ENCODE measurements at places on chromosomes 12 and 14.

GRCh38 chr14:95413289-95414215 lies 93.8 kb upstream of the CLMN start:
- no peak for DNase-seq

- DNase-seq: no peak
Measured at GRCh38 chr14:22407033-22407432, 182.0 kb downstream of the DAD1 start.

DNA sequence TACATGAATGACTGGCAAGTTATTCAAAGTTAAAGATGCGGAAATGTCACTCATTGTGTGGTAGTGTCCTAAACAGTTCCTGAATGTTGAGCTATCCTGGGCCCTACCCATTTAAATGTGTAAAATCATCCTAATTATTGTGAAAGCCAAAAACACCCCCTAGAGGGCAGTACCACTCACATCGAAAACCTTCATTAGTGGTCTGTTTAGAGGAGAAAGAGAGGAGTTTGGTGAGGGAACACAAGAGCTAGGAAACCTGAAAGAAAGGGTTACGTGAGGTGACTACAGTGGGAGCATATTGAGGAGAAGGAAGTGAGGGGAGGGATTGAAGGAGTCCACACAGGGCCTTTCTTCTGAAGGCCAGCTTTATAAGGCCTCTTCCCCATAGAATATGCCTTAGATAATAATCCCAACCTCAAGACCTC lies 2.5 kb upstream of the TEP1 start:
- peak; percentile 43 for DNase-seq

- no peak for DNase-seq
Measured at GRCh38 chr12:57090924-57091637, 2.2 kb downstream of the NAB2 start.

DNA sequence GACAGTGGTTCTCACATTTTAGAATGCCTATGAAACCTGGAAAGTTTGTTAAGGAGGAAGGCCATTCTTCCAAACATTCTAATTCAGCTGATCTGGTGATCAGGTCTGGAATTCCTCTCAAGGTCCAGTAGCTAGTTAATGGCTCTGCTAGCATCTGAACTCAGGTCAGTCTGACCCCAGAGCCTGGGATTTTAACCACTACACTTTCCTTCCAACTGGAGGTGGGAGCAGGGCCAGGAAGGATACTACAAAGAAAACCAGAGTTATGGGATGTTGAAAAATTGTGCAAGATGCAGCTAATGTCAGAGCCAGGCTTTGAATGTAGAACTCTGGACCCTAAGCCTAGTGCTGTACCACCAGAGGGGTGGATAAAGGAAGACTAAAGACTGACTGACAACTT lies 73.6 kb upstream of the NID2 start:
- no peak for DNase-seq

GRCh38 chr12:6946033-6946919 lies 2.5 kb downstream of the C12orf57 start:
- peak; percentile 96 for DNase-seq

GRCh38 chr12:66236969-66237368 lies 48.0 kb downstream of the IRAK3 start:
- DNase-seq: no peak

DNA sequence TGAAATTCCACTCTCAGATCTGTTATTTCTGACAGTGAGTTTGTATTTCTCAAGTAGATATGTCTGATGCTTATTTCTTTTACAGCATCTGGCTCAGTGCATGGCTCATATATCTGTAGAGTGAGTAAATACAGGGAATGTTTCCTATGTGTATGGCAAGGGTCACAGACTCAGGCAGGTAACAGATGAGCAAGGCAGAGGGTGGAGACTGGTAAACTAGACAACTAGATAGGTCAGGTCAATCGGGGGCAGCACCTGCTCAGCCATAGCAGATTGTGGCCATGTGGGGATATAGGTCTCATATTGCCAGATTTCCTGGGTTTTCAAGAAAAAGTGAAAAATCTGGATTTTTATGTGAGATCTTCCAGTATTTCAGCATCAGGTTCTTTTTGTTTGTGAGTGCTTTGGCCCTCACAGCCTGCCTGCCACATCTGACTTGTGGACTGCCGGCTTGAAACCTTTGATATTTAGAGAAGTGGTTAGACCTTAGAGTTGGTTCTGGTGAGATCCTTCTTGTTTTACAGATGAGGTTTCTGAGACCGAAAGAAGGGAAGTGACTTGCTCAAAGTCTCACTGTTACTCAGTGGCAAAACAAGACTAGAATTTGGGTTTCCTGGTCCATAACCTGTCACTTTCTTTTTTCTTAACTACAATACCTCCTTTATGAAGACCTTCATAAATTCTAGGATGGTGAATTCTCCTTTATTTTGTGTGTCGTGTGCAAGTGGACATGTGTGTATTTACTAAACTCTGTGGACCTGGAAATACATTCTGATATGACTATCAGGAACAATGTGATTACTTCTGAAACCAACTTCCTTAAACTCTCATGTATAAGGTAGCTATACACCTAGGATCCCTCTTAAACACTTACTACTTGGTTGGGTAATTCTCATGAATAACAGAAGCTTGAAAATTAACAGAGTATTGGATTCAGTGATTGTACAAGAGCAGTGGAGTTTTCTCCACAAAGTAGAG lies 34.4 kb downstream of the PROX2 start:
- no peak for DNase-seq

GRCh38 chr12:47551426-47551851 lies 154.4 kb downstream of the RPAP3 start:
- no peak for DNase-seq

DNA sequence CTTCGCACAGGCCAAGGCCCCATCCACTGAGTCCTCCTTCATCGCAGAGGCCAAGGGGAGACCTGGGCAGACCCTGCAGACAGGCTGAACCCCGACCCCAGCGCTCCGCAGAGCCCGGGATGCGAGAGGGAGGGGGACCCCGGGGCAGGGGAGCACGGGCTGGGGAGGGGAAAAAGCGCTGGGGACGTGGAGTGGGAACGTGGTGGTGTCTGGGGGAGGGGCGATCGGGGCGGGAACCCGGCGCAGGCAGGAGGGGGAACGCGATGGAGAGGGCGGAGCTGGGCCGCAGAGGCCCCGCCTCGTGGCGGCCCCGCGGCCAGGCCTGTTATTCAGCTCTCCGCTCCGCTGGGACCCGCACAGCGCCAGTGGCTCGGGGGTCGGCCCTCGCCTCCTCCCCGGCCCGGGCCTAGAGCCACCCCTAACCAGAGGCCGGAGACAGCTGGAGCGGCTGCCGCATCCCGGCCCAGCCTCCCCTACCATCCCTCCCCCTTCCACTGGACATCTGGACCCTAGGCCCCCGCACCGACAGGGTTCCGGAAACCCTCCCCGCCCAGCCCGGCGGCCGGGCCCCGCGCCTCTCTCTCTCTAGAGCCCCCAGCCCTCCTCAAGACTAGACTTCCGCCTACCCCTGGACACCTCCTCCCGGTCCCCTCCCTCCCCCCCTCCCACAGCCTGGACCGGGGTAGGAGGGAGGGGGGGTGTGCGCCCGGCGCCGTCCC lies at the start of gene ARHGEF25:
Gene ARHGEF25 (plus strand): TSS at position 328 of the 719 bp plus-strand sequence. CDS start 460 bp downstream, outside the sequence.
- no peak for DNase-seq

GRCh38 chr14:68246074-68246785 lies 426.7 kb downstream of the RAD51B start:
- DNase-seq: no peak

GRCh38 chr14:72401101-72401625 lies 468.9 kb downstream of the RGS6 start:
- DNase-seq: no peak

GRCh38 chr12:29245246-29245645 lies 96.2 kb downstream of the FAR2 start:
- DNase-seq: no peak

- no peak for DNase-seq
Measured at GRCh38 chr14:78316786-78317185, 146.6 kb downstream of the NRXN3 start.

DNA sequence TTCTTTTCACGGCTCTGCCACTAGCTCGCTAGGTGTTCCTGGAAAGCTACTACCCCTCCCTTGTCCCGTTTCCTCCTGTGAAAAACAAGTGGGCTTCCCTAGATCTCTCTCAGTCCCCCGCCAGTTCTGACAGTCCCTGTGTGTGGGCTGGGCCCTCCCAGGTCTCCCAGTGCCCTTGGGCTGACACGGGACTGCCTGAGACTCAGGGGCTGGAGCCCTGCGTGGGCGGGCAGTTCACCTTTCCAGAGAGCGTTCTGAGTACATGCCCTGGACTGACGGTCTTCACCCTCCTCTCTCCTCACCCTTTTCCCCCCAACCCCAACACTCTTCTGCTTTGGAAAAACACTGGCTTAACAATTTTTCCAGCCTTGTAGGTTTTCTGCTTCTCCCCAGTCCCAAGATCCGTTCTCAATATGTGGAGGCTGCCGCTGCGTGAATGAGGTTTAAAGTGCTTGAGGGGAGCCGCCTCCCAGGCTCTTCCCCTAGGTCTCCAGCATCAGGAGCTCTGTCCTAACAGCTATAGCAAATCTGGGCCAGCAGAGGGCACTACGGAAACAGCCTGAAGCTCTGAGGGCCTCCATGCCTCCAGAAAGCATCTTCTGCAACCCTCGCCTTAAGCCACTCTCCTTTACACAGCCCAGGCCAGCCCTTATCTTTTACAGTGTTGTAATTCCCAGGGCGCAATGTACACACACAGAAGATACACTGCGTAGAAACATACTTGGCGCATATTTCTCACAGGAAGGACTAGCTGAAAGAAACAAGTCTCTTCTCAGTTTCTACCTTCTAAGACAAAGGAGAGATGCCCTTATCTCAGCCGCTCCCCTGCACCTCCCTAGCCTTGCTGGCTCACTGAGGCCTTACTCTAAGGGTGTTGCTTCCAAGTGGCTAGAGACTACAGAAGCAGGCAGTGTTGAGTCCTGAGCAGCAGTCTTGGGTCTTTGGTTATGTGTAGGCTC lies 10.4 kb upstream of the DCD start:
- peak; percentile 60 for DNase-seq

- no peak for DNase-seq
Measured at GRCh38 chr12:10196210-10196609, 16.5 kb upstream of the GABARAPL1 start.

DNA sequence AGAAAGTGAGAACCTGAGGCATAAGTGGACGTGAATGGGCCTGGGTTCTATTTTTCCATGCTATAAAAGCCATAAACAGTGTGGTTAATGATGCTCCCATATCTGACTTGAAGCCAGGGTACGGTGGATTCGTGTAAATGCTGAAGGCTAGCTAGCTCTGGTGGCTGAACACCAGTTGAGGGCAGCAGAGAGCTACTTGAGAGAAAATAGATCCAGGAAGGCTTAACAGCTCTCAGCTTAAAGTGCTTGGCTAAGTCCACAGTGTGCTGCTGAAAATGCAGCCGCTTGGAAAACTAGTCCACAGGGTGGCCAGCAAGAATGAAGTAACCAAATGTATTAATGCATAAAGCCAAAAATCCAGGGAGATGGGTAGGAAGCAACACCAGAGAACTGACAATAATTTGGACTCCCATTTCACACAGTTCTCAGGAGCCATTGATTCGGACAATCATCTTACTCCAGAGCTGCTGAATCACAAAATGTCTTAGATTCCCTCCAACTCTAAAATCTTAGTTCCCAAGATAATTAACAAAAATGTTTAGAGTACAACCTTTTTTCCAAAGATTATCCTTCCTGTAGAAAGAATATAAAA lies 15.0 kb upstream of the FOXG1 start:
- peak; percentile 7 for DNase-seq

DNA sequence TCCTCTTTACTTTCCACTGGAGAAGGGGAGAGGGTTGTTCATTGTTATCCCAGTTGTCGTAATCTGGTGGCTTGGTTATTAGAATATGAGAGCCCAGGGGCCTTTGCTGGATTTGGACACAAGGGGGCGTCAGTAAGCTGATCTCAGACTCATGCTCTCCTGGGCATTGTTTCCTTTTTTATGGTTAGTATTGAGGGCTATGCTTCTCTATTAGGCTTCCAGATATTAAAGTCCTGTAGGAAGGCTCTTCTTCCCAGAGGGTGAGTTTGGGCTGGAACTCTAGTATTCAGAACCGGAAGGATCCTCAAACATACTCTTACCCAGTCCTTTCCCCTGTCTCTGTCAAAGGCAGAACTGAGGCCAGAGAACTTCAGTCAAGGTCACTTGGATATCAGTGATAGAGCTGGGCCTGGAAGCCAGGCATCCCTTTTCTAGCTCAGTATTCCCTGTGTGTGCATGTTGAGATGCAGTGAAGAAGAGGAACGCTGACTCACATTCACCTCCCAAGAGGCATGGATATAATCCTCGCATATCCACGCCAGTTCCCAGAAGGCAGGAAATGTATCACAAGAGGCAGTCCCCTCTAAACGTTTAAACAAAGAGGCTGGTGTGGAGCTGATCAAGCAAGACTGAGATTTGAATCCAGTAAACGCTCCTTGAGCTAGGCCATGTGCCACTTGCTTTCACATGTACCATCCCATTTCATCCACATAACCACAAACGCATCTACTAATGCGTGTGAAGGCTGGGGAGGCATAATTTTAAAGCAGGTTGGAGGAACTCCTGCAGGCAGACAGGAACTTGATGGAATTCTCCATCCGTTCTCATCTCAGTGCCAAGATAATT lies 41.6 kb downstream of the UBE3B start:
- DNase-seq: peak; percentile 26

DNA sequence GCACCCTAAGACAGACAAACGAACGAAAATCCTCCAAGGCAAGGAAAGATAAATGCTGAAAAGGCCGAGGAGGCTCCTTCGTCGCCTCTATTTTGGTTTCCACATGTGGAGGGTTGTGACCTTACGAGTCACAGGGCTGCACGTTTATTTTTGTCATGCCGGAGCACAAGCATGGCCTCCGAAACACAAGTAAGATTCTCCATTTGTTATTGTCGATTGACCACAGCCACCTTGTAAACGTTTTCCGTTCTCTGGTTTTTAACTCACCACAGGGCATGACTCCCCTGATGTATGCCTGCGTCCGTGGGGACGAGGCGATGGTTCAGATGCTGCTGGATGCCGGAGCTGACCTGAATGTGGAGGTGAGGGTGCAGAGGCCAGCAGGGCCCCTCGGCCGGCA lies 73.1 kb upstream of the PWP1 start:
- no peak for DNase-seq

DNA sequence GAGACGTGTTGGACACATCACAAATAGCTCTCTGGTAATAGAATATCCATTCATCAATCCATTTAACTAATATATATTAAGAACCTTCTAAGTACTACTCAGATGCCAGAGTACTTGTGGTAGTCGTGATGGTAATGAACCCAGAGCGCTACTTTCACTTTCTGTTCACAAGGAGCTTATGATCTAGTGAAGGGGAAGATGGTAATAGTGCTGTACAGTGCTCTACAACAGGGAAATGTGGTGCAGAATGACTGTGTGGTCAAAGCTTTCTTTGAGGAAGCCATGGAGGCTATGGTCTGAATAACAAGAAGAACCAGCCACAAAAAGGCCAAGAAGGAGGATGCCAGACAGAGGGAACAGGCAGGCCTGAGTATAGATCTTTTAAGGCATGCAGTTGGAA lies 212.0 kb downstream of the PTPRO start:
- DNase-seq: no peak

- DNase-seq: no peak
Measured at GRCh38 chr12:115260762-115261675, 577.0 kb upstream of the TBX3 start.
